ENCODE measurements at places on chromosomes 5 and 9. TPM values are rescaled to one million over a fixed set of nuclear protein-coding genes. Genes with fewer than 3 reads are reported as not detected.

Gene CCDC183
- total RNA-seq: 0.52 TPM

Gene QRFP
- total RNA-seq: not detected

Gene BSPRY
- 12.3 TPM for total RNA-seq

Gene SOWAHA
- 0.47 TPM for total RNA-seq

Gene GRM6
- not detected for total RNA-seq

Gene UBTD2
- 5.0 TPM for total RNA-seq

Gene PCDHGA8
- total RNA-seq: 0.03 TPM

Gene MCTP1
- total RNA-seq: not detected

Gene YTHDC2
- total RNA-seq: 27.5 TPM

Gene URM1
- total RNA-seq: 82.6 TPM

Gene GPX8
- total RNA-seq: not detected

Gene SPATA31A3
- total RNA-seq: not detected

Gene FOXD4L6
- total RNA-seq: 0.16 TPM

Gene ADAMTS2
- not detected for total RNA-seq

Gene FAM78A
- total RNA-seq: 52.8 TPM

Gene AMACR
- total RNA-seq: 7.1 TPM

Gene ANKRD31
- total RNA-seq: 0.36 TPM

Gene LCN6
- total RNA-seq: not detected

Gene MARCOL
- total RNA-seq: not detected

Measured in activated T-helper 1 cell treated with anti-CD3 and anti-CD28 coated beads, Interleukin-12 subunit alpha, Interleukin-12 subunit beta, Interleukin-2, Interleukin-4 antibody, amounts not matched to agents 30 ng/mL and 10 ng/mL and 1 ng/mL, durations not matched to agents 14 hours and 24 hours and 36 hours (primary cell).